GM23338 (cell line): ENCODE measurements at places on chromosomes 1 and 21. TPM values are rescaled to one million over a fixed set of nuclear protein-coding genes. Genes with fewer than 3 reads are reported as not detected.

The AGMAT gene
- 3.8 and 7.4 TPM in 2 replicates for total RNA-seq

The OR6K3 gene
- total RNA-seq, result not detected in 2 replicates

The IGSF5 gene
- 4.2 and 10.1 TPM in 2 replicates for total RNA-seq

The C1QC gene
- not detected in 2 replicates for total RNA-seq

The ITLN1 gene
- not detected in 2 replicates for total RNA-seq

The TTC39A gene
- total RNA-seq, result 5.4 and 7.1 TPM in 2 replicates

The MFAP2 gene
- 107 and 129 TPM in 2 replicates for total RNA-seq

The PLA2G2C gene
- total RNA-seq, result not detected in 2 replicates

The CD247 gene
- total RNA-seq, result 1.4 TPM in 1 of 2 replicates, not detected in the other

The ADAMTS5 gene
- 0.21 and 0.47 TPM in 2 replicates for total RNA-seq

The FCGR3B gene
- not detected in 2 replicates for total RNA-seq
